ENCODE measurements at places on chromosomes 3 and 15.

- DNase-seq: no peak
These were observed 52.0 kb downstream of the POLR2M start for GRCh38 chr15:57758560-57758959.

- DNase-seq: no peak
These were observed 177.5 kb upstream of the LPP start for GRCh38 chr3:187976365-187976900.

GRCh38 chr15:75228787-75229186 is 27.1 kb downstream of the C15orf39 start:
- DNase-seq: no peak

DNA sequence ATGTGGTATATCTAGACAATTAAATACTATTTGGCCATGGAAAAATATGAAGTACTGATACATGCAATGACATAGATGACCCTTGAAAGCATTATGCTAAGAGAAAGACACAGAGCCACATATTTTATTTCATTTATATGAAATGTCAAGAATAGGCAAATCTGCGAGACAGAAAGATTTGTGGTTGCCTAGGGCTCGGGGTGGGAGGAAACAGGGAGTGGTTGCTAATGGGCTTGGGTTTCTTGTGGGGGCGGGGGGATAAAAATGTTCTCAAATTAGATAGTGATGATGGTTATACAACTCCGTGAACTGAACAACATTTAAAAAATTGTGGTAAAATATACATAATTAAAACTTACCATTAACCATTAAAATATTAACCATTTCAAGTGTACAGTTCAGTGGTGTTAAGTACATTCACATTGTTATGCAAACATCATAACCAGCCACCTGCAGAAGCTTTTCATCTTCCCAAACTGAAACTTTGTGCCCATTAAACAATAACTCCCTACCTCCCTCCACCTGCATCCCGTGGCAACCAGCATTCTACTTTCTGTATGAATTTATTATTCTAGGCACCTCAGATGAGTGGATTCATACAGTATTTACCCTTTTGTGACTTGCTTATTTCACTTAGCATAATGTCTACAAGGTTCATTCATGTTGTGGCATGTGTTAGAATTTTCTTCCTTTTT is 24.3 kb upstream of the ANP32A start:
- no peak for DNase-seq

GRCh38 chr15:90336705-90337141 is 15.4 kb upstream of the ZNF774 start:
- DNase-seq: no peak

GRCh38 chr15:23690450-23690852 is 3.3 kb upstream of the NDN start:
- DNase-seq: peak; percentile 91

- peak; percentile 92 for DNase-seq
These were observed 1.3 kb upstream of the USP3 start for GRCh38 chr15:63502843-63503738.

DNA sequence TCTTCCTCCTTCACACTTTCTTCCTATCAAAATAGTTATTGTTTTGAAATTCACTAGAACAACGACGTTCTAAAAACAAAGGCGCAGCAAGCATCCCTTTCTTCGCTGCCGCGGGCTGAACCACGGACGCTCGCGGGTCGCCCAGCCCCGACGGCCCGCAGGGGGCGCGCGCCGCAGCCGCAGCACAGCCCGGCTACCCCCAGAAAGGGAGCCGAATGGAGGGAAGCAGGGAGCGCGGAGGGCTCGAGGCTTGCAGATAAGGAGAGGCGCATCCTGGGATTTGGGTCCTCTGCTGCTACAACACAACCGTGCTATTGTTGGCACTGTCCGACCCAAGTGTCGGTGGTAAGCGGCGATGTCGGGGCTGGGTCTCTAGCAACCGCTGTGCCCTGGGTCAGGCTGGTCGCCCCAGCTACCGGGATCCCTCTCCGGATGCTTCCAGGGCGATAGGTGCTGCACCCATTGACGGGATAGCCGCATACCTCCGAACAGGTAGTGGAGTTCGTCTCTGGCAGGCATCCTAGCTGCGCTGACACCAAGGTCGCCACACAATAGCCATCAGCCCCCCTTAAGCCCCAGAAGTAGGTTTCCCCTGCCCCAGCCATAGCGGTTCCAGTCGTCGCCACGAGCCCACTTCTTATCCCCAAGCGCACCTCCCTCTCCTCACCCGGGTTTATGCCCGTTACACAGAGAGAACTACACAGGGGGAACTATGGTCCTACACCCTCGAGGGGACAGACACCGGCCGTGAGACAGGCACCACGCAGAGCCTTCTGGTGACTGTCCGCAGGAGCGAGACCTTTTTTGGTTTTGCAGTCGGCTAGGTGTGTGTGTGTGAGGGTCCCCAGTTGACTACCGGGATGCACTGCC is 6.0 kb downstream of the ONECUT1 start:
- DNase-seq: no peak

DNA sequence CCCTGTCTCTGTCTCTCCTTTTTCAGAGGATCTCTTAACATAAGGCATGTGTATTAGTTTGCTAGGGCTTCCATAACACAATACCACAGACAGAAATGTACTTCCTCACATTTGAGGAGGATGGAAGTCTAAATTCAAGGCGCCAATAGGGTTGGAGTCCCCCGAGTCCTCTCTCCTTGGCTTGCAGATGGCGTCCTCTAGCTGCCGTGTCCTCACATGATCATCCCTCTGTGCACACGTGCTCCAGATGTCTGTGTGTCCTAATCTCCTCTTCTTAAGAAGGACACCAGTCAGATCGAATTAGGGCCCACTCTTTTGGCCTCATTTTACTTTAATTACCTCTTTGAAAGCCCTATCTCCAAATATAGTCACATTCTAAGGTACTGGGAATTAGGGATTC is 23.0 kb upstream of the BFSP2 start:
- DNase-seq: no peak

DNA sequence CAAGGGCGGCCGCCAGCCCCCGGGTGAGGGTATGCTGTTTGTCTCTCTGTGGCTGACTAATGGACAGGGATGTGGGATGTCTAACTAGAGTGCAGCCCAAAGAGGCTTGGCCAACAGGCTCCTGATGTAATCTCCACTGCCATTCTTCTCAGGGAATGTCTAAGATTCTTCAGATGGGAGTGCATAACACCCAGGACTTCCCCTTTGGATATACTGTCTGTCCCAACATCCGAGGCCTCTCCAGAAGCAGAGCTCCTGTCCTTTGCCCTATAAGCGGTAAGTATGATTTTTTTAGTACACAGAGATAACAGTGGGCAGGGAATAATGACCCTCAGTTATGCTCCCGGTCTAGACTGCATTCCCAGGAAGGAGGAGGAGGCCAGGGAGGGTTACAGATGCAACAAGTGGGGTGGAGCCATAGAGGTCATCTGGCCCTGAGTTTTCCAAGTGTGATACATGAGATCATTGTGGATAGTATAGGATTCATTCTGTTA is 62.5 kb upstream of the SLCO2A1 start:
- no peak for DNase-seq

- DNase-seq: no peak
These were observed 701.5 kb downstream of the ZNF385D start for GRCh38 chr3:21049334-21050062.

- DNase-seq: no peak
These were observed 2.5 kb upstream of the USF3 start for GRCh38 chr3:113698956-113699355.

GRCh38 chr15:61091856-61092255 is 137.2 kb downstream of the RORA start:
- DNase-seq: no peak

DNA sequence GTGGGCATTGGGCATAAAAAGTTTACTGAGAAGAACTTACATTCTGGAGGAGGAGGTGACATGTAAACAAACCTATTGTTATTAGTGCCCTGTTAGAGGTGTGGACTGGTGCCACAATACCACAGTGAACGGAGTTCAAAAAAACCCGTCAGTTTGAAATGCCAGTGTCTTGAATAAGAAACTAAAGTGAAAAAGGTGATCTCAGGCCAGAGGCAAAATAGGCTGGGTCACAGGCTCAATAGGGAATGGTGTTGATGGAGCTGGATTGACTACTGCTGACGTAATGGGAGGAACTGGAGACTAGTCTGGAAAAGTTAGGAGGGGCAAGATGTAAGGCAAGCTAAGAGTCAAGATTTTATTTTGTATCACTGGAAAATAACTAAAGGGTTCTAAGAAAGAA is 1.6 kb upstream of the DCBLD2 start:
- no peak for DNase-seq

GRCh38 chr3:15180042-15180611 is 25.9 kb upstream of the CAPN7 start:
- DNase-seq: no peak

- peak; percentile 82 for DNase-seq
These were observed 196.6 kb downstream of the GAP43 start for GRCh38 chr3:115819785-115820384.

DNA sequence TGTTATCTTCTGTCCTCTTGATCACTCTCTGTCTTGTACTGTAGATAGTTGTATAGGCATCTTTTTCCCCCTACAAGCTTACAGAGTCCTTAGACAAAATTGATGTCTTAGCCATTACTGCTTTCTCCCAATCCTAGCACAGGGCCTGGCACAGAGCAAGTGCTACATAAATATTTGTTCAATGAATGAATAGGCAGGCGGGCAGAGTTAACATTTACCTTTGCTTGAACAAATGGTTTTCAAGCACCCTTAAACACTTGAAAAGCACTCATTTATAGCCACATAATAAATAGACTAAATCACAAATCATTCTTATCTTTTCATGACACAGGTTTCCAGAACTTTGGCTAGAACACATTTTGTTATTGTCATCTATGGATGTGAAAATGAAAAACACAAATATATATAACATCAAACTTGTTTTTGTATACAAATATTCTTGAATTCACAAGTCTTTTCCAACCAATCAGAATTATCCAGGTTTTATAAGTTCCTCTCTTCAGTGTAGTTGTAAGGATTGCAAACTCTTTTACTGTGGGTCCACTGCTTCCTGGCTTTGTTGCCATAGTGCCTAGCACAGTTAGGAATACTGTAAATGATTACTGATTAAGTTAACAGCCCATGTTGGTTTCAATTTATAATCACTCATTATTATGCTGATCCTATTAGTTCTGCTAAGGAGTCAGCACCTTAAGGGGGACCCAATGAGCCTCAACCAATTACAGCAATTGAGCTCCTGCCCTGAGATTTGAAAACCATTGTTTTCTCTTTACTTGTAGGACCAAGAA is 61.9 kb downstream of the ISL2 start:
- no peak for DNase-seq

DNA sequence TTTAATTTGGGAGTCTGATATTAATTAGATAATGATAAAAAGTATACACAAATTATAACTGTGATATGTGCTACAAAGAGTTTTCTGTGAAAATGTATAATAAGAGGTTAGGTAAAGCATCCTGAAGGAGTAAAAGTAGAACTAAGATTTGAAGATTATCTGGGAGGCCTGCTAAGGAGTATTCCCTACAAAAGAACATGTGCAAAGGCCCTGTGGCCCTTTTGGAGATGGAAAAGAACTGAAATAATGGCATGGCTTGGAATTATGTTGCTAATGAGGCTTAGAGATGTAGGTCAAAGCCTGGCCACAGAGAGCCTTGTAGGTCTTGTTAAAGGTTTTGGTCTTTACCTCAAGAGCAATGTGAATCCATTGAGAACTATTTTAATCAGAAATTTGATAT is 82.0 kb downstream of the ZIC4 start:
- no peak for DNase-seq

All from fibroblast of the conjunctiva (primary cell).